IMR-90 (cell line): ENCODE measurements at places on chromosomes 1 and 21. TPM values are rescaled to one million over a fixed set of nuclear protein-coding genes. Genes with fewer than 3 reads are reported as not detected.

KPRP gene
- not detected in 2 replicates for total RNA-seq

DNA sequence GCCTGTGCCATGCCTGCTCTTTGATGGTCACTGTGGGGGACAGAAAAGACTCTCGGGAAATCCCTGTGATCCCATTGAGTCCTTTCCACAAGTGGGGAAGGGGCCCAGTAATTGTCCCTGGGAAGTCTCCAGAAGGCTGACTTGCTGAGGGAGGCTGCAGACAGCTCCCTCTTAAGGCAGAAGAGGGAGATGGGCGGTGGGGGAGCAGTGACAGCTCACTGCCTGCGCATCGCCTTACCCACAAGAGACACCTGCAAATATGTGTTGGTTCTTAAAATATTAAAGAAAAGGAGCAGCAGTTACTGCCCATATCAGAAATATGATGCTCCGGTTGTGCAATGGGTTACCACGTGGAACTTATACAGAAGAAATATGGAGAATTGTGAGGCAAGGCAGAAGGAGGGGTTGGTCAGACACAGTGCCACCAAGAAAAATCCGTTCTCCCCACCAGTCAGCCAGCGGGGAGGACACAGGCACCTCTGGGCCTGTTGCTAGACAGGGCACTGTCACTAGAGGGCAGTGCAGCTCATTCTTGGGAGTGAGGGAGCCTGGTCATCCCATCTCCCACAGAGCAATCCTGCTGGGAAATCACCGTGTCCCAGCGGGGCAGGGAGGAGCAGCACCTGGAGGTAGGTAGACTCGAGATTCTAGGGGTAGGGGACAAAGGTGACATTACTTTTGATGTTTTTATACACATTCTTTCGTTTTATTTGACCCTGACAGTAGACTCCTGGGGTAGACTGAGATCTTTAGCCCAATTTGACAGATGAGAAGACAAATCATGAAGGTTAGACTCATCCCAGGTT lies 6.9 kb upstream of the CAMK1G start:
- H3K4me1 ChIP-seq = no peaks in the 10 kb centered on the region
- no peak overlapping the region for H3K4me3 ChIP-seq
- H3K27me3 ChIP-seq = peaks cover 14% of the 10 kb centered on the region
- no peak overlapping the region for H3K27ac ChIP-seq
- DNase-seq = peak; percentile 58
- H3K36me3 ChIP-seq = no peaks in the 10 kb centered on the region

- H3K27ac ChIP-seq = no peak overlapping the region
- no peak overlapping the region for H3K4me3 ChIP-seq
- H3K36me3 ChIP-seq = no peaks in the 10 kb centered on the region
- no peak for DNase-seq
- H3K27me3 ChIP-seq = no peaks in the 10 kb centered on the region; the same call in 1 of the 2 replicates
Measured at GRCh38 chr1:18578271-18578670, 52.4 kb upstream of the PAX7 start.

GRCh38 chr1:11071463-11072215 lies 11.8 kb upstream of the SRM start:
- H3K27me3 ChIP-seq = no peaks in the 10 kb centered on the region
- H3K27ac ChIP-seq = no peak overlapping the region
- no peaks in the 10 kb centered on the region for H3K4me1 ChIP-seq
- no peak for DNase-seq
